ENCODE measurements at places on chromosomes 6 and 20. TPM values are rescaled to one million over a fixed set of nuclear protein-coding genes. Genes with fewer than 3 reads are reported as not detected.

- no peak for DNase-seq
- H3K27ac ChIP-seq = no peak overlapping the region
- peaks cover 9% of the 10 kb centered on the region for H3K4me1 ChIP-seq
- peaks cover 14% of the 10 kb centered on the region for H3K36me3 ChIP-seq
Observed at GRCh38 chr6:52403627-52404026, 16.5 kb upstream of the EFHC1 start.

DNA sequence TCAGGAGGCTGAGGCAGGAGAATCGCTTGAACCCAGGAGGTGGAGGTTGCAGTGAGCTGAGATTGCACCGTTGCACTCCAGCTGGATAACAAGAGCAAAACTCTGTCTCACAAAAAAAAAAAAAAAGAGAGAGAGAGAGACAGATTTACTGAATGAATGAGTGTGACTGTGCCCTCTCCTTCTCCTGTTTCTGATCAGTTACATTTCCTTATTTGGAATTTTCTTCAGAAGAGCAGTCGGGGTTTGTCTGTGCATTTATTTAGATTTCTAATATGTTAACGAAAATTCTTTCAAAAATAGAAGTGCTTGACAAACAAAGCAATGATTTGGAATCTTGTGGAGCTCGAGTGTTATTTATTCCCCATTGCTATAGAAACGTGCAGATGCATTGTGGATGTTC is 6.4 kb upstream of the LRRN4 start:
- no peaks in the 10 kb centered on the region for H3K4me1 ChIP-seq
- no peak overlapping the region for H3K27ac ChIP-seq
- DNase-seq = no peak
- peaks cover 12% of the 10 kb centered on the region for H3K27me3 ChIP-seq

DNA sequence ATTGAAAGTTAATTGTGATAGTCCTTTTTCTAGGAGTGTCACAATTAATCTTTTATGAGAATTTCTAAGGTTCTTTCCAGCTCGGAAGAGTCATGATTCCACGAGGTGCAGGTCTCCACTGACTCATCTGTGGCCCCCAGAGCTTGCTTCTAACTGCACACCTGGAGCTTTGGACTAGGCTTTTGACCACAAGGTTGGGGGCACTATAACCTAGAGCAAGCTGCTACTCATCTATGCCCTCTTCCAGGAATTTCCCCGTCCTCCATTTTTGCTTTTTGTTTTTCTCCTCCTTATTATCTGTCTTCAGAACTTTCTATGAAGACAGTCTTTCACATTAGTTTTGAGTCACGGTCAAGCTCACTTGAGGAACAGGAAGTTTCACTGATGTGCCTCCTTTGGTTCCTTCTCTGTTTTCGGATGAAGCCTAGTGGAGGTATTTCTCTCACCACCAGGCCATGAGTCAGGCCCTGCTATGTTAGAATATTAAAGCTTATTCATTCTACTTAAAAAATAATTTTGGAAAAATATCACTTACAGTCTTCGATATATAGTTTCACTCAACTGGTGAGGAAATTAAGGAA is 119.2 kb upstream of the INSM1 start:
- no peak overlapping the region for H3K4me3 ChIP-seq
- H3K4me1 ChIP-seq = no peaks in the 10 kb centered on the region
- no peak for DNase-seq
- H3K36me3 ChIP-seq = no peaks in the 10 kb centered on the region
- no peaks in the 10 kb centered on the region for H3K27me3 ChIP-seq

POM121L2 gene
- not detected for total RNA-seq

BMP6 gene
- not detected for total RNA-seq

PLA2G7 gene
- not detected for total RNA-seq

- H3K4me3 ChIP-seq = no peak overlapping the region
- no peaks in the 10 kb centered on the region for H3K27me3 ChIP-seq
- H3K27ac ChIP-seq = no peak overlapping the region
- peaks cover 22% of the 10 kb centered on the region for H3K36me3 ChIP-seq
- H3K4me1 ChIP-seq = peaks cover 28% of the 10 kb centered on the region
- no peak for DNase-seq
Observed at GRCh38 chr6:43639984-43640800, 4.6 kb downstream of the MAD2L1BP start.

- peaks cover 14% of the 10 kb centered on the region for H3K4me1 ChIP-seq
- no peak overlapping the region for H3K4me3 ChIP-seq
- peaks cover 14% of the 10 kb centered on the region for H3K36me3 ChIP-seq
- no peak overlapping the region for H3K27ac ChIP-seq
- peak; percentile 30 for DNase-seq
Observed at GRCh38 chr6:169785566-169785965, 34.1 kb downstream of the ERMARD start.

DNA sequence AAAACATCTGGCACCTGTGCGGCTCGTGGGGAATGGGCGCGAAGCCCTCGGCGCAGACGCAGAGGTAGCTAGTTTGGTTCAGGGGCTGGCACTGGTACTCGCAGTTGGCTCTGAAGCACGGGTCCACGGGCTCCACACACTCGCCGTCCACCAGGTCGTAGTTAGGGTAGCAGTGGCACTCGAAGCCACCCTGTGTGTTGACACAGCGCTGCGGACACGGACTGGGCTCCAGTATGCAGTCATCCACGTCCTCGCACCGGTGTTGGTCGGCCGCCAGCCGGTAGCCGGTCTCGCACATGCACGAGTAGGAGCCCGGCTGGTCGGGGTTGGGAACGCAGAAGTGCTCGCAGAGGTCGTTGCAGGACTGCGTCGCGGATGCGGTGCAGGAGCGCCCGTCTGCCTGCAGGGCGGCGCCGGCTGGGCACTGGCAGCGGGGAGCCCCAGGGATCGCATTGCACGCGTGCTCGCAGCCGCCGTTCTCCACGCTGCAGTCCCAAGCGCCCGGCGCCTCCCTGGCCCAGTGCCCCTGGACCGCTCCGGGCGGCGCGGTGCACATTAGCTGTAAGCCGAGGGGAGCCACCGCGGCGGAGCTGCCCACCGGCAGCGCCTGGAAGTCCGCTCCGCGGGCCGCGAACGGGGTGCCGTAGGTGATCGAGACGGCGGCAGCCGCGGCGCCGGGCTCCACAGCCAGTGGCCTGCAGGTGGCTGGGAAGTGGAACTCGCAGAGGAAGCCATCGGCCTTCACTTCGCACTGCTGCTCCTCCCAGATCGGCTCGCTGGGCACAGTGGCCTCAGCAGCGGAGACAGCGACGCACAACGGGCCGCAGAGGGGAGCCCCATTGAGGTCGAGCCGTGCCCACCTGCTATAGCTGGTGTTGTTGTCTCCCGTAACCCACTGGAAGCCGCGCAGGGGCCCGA is 930 bp downstream of the THBD start:
- DNase-seq = no peak
- peaks cover 2% of the 10 kb centered on the region for H3K36me3 ChIP-seq
- peaks cover 46% of the 10 kb centered on the region for H3K4me1 ChIP-seq
- H3K27me3 ChIP-seq = no peaks in the 10 kb centered on the region
- peak overlapping the region; percentile 84 for H3K4me3 ChIP-seq

PTCRA gene
- total RNA-seq = not detected

- no peaks in the 10 kb centered on the region for H3K4me1 ChIP-seq
- DNase-seq = no peak
- H3K27ac ChIP-seq = no peak overlapping the region
- H3K36me3 ChIP-seq = no peaks in the 10 kb centered on the region
- no peak overlapping the region for H3K4me3 ChIP-seq
- peaks cover 41% of the 10 kb centered on the region for H3K27me3 ChIP-seq
Observed at GRCh38 chr20:51184289-51184688, 161.4 kb upstream of the KCNG1 start.

DNA sequence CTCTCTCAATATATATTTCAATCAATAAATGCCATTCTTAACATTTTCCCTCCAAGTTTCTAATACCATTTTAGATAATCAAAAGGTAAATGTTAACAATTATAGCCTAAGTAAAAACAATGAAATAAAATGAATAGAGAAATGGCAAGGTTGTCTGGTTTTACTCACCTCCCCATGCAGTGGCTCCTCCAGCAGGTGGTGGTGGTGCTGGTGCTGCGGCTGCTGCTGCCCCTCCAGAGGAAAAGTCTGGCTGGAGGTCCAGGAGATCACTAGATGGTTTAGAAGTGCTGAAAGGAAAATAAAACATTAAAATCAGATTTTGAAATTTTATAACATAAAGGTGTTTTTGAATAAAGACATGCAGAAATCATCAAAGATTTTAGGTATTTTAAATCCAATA is 93.2 kb downstream of the PRSS35 start:
- DNase-seq = no peak
- peaks cover 45% of the 10 kb centered on the region for H3K27me3 ChIP-seq
- H3K27ac ChIP-seq = no peak overlapping the region
- no peaks in the 10 kb centered on the region for H3K4me1 ChIP-seq

DNA sequence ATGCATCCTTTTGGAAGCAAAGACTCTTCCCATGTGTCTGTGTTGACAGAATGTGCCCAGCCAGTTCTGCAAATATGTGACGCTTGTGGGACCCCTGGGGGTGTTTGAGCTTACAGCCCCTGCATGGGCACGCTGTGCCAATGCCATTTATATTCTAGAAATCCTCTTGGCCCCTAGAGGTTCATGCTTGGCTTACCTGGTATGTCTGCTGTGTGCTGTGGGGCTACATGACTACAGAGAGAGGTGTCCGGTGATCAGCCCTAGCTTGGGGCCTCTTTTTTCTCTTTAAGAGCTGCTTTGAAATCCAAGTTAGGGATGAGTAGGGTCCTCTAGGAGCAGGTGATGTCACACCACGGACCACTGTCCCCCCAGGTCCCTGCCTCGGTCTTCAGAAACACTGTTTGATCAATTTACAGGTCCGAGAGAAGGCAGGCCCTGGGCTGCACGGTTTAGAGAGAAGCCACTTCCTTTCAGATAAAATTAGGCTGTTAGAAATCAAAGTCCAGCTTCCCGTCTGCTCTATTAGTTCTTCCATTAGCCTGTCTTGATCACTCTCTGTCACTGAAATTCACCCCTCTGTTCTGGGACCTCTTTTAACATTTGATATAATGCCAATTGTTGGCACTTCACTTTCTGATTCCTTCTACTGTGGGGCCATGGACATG is 26.5 kb downstream of the BCAS4 start:
- H3K4me3 ChIP-seq = no peak overlapping the region
- no peak for DNase-seq
- no peak overlapping the region for H3K27ac ChIP-seq
- no peaks in the 10 kb centered on the region for H3K36me3 ChIP-seq
- peaks cover 11% of the 10 kb centered on the region for H3K4me1 ChIP-seq

DNA sequence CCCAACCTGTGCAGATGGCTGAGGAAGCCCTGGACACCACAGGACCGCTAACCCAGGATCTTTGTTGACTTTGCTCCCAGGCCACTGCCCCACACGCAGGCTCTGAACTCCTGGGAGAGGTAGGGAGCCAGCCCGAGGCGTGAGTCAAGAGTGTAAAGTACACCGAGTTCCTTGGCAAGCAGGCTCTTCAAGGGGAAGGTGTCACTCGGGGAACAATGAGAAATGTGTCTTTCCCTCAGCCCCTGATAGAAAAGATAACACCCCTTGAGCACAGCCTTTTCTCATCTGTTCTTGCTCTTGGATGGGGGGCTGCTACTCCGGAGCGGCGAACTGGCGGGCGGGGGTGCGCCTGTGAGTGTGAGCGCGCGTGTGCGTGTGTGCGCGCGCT is 472 bp upstream of the EDN3 start:
- no peaks in the 10 kb centered on the region for H3K4me1 ChIP-seq
- peaks cover 22% of the 10 kb centered on the region for H3K27me3 ChIP-seq
- no peak overlapping the region for H3K27ac ChIP-seq
- DNase-seq = no peak

GRCh38 chr20:45913116-45913515 is 1.2 kb upstream of the PLTP start:
- H3K4me3 ChIP-seq = peak overlapping the region; percentile 35
- H3K27me3 ChIP-seq = no peaks in the 10 kb centered on the region
- no peak overlapping the region for H3K27ac ChIP-seq
- H3K4me1 ChIP-seq = peaks cover 26% of the 10 kb centered on the region
- no peak for DNase-seq
- H3K36me3 ChIP-seq = peaks cover 5% of the 10 kb centered on the region

BNIP5 gene
- total RNA-seq = not detected

GRCh38 chr20:57581202-57582028 is 20.5 kb downstream of the PCK1 start:
- no peak for DNase-seq
- peaks cover 4% of the 10 kb centered on the region for H3K27me3 ChIP-seq
- no peak overlapping the region for H3K4me3 ChIP-seq
- H3K27ac ChIP-seq = peak overlapping the region; percentile 90

- no peak overlapping the region for H3K4me3 ChIP-seq
- no peak for DNase-seq
- H3K27ac ChIP-seq = peak overlapping the region; percentile 84
- H3K4me1 ChIP-seq = peaks cover 51% of the 10 kb centered on the region
- H3K36me3 ChIP-seq = no peaks in the 10 kb centered on the region
Observed at GRCh38 chr6:42138630-42139619, 3.5 kb downstream of the C6orf132 start.
